T-helper 2 cell treated with Interferon-gamma antibody and Interleukin-4, amounts not matched to agents 5 μg/mL and 100 μg/mL, for 36 hours (primary cell): ENCODE measurements at places on chromosomes 5 and 9.

- DNase-seq: no peak
These were observed 18.1 kb downstream of the PTCH1 start for GRCh38 chr9:95498641-95499040.

DNA sequence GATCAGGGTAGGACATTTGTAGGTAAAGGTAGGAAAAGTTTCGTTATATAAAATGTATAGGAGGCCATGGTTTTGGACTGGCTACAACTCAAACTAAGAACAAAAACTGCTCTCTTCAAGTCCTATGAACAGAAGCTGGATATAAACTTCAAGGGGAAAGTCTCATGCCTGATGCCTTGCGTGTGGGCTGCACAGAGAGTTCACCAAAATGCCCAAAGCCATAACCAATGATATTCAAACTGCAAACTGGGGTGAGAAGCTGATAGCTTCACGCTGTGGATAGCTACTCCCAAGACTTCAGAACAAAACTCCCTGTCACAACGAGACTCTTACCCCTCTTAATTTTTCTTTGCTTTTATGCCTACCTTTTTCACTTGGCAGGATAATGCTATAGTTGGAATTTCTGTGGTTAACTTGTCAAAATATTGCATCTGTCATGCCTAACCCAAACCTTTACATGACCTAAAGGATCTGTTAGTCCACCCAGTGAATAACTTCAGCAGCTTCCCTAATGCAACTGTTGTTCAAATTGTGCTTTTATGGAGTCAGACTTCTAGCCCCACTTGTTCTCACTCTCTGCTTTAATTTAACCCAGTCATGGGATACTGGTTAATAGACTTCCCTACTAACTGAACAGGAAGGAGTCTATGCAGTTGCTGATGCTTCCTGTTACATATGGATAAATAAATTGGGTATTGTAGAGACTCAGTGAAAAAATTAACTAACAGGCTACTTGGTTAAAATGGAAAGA lies 71.9 kb downstream of the SFXN1 start:
- DNase-seq: no peak

- no peak for DNase-seq
These were observed 2.2 kb downstream of the TNFSF15 start for GRCh38 chr9:114803479-114804265.

GRCh38 chr9:95018099-95018936 lies 291.8 kb downstream of the AOPEP start:
- peak; percentile 21 for DNase-seq

DNA sequence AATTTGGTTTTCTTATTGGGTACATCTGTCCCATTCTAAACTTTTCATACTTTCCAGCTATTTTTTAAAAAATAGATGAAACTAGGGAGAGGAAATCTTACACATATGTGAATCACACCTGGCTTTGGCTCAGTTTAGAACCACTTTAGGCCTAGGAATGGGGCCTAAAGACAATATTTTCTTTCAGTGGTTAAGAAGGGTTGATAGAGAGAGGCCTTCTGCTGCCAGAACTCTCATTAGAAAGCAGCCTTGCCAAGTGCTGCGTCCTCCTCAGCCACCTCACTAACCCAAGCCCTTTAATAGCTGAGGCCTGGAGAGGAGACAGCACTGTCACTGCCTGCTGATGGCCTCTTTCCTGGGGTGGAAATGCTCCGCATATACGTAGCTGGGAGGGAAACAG lies 167.5 kb downstream of the SAXO1 start:
- DNase-seq: no peak

DNA sequence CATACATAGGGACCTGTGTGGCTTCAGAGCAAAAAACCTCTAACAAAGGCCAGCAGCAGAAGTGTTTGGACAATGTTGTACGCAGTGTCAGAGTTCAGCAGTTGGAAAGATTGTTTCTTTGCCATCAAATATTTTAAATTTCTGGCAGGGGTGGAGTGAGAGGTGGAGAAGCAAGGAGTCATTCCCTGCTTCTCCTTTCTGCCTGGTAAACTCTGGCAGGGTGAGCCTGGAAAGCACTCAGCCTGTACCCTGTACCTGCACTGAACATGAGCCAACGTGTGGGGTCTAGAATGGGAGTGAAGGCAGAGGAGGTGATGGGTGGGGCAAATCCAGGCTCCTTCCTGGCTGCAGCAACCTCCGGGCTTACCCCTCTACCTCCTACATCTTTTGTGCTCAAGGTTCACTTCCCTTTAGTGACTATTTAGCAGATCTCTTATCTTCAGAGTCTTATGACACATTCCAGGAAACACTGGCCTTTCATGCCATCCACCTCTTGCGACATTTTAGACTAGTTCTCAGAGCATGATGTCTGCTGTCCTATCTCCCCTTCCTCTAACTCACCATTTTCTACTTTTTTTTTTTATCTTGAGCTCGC lies 445.0 kb upstream of the PIK3R1 start:
- peak; percentile 5 for DNase-seq

GRCh38 chr5:61704289-61704688 lies 372.2 kb downstream of the ZSWIM6 start:
- DNase-seq: no peak

DNA sequence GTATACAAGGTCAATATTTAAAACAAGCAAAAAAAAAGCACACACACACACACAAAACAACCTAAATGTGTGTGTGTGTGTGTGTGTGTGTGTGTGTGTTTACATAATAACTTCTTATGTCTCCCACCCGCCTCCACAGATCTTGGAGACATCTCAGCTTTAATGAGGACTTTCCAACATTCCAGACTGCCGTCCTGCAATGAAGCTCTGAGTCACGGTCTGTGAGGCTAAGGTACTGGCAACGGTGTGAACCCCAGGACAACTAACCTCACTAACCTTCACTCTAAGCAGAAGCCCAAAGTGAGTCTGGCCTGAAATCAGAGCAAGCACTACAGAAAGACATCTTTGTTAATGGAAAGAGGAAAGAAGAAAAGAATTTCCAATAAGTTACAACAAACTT lies 22.3 kb downstream of the ZNF474 start:
- DNase-seq: no peak

GRCh38 chr9:79264041-79264440 lies 307.7 kb upstream of the TLE4 start:
- no peak for DNase-seq

GRCh38 chr5:77463905-77464304 lies 28.2 kb downstream of the WDR41 start:
- DNase-seq: no peak

GRCh38 chr5:163436515-163436914 lies 880 bp upstream of the CCNG1 start:
- no peak for DNase-seq

DNA sequence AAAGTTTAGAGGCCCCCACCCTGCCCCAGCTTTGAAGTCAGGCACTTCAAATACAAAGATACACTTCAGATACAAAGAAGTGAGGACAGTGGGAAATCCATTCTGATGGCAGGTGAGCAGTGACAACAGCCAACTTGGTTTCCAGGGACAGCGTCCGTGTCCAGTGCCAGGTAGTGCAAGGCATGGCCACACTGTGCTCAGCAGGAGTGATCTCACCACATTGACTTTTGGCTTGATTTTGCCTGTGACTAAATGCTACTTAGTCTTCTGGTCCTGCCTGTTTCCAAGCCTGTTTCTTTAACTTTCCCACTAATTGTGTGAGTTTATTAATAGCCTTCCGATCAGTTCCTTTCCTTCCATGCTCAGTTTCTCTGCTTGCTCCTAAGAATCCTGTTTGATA lies 72.6 kb upstream of the PALM2AKAP2 start:
- no peak for DNase-seq
